ENCODE measurements at places on chromosomes 16 and 17. TPM values are rescaled to one million over a fixed set of nuclear protein-coding genes. Genes with fewer than 3 reads are reported as not detected.

DNA sequence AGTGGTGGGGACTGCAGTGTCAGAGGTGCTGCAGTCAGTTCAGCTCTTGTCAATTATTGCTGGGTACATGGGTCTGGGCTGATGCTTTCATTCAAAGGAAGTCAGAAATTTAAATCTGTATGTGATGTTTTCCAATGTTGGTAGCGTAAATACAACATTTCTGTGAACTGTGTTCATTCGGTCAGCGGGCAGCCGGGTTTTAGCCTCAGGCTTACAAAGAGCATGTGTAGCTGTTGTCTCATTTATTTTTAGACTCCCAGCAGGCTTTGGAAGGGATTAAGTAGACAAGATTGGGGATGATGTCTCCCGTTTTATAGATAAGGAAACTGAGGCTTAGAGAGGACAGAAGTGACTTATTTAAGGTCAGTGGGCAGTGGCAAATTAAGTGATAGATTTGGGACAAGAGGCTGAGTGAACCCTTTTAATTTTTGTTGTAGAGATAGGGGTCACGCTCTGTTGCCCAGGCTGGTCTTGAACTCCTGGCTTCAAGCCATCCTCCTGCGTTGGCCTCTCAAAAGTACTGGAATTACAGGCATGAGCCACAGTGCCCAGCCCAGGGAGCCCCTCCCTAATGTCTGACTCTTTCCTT, 8.1 kb downstream of the AQP8 start:
- no peaks in the 10 kb centered on the region for H3K4me1 ChIP-seq
- no peak overlapping the region for H3K4me3 ChIP-seq
- no peaks in the 10 kb centered on the region for H3K36me3 ChIP-seq

DNA sequence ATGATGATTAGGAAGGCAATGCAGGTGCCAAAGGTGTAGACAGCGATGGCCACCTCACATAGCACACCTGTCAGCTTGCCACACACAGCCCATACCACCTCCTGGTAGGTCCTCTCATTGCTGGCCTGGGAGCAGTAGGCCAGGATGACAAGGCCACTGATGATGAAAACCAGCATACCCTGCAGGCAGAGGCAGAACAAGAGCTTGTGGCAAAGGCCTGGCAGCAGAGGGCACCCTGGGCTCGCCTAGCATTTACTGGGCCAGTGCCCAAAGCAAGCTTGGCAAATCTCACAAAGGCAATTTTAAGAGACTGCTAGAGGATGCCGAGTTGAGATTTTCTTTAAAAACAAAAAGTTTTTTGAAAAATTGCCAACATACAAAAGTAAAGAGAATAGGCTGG, 5.9 kb downstream of the SLC38A7 start:
- no peak for DNase-seq
- H3K4me1 ChIP-seq, result peaks cover 5% of the 10 kb centered on the region
- H3K36me3 ChIP-seq, result no peaks in the 10 kb centered on the region
- peaks cover 2% of the 10 kb centered on the region for H3K27me3 ChIP-seq
- no peak overlapping the region for H3K4me3 ChIP-seq

DNA sequence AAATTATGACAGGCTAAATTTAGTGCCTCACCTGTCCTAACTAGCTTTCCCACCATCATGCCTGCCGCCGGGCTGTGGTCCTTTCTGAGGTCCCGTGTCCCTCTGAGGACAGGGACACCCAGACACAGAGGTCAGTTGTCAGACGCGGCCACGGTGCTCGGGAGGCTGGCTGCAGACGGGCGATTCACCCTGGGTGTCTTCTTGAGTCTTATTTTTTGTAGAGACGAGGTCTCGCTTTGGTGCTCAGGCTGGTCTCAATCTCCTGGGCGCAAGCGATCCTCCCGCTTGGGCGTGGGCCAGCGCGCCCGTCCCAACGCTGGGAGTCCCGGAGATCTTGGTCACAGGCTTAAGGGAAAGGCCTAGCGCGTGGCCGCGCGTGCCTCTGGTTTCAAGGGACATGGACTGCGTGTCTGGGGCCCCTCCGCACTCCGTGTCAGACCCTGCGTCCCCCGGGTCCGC, 797 bp upstream of the RAB11FIP3 start:
- peaks cover 15% of the 10 kb centered on the region for H3K27me3 ChIP-seq
- H3K27ac ChIP-seq, result peak overlapping the region; percentile 33
- peaks cover 17% of the 10 kb centered on the region for H3K4me1 ChIP-seq
- no peak for DNase-seq
- peak overlapping the region; percentile 82 for H3K4me3 ChIP-seq

- no peaks in the 10 kb centered on the region for H3K4me1 ChIP-seq
- DNase-seq, result no peak
- H3K27ac ChIP-seq, result no peak overlapping the region
These were observed 572.2 kb upstream of the SOX9 start for GRCh38 chr17:71548540-71549190.

DNA sequence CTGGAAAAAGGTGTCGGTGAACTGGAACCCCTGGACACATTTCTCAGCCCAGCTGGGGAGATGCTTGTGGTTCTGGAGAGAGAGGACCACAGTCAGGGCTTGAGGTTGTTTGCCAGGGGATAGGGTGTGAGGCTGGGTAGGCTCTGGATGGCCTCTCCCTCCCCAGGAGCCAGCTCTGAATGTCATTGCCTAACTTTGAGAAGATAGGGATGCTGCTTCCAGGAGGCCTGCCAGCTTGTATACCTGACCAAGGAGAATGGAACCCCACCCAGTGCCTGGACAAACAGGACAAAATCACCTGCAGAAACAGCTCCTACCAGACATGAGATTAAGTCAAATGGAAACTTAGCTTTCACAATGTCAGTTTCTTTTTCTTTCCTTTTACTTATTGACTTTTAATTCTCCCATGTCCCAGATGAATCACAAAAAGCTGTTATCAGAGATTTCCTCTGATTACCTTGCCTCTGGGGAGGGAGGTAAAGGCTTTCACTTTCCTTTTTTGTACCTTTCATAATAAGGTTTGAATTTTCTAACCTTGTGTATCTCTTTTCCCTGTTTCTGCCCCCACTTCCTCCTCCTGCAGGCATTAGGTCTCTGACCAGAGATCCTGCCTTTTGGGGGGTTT, 29.8 kb upstream of the PLLP start:
- DNase-seq, result no peak
- H3K36me3 ChIP-seq, result no peaks in the 10 kb centered on the region
- no peaks in the 10 kb centered on the region for H3K4me1 ChIP-seq
- H3K4me3 ChIP-seq, result no peak overlapping the region

DNA sequence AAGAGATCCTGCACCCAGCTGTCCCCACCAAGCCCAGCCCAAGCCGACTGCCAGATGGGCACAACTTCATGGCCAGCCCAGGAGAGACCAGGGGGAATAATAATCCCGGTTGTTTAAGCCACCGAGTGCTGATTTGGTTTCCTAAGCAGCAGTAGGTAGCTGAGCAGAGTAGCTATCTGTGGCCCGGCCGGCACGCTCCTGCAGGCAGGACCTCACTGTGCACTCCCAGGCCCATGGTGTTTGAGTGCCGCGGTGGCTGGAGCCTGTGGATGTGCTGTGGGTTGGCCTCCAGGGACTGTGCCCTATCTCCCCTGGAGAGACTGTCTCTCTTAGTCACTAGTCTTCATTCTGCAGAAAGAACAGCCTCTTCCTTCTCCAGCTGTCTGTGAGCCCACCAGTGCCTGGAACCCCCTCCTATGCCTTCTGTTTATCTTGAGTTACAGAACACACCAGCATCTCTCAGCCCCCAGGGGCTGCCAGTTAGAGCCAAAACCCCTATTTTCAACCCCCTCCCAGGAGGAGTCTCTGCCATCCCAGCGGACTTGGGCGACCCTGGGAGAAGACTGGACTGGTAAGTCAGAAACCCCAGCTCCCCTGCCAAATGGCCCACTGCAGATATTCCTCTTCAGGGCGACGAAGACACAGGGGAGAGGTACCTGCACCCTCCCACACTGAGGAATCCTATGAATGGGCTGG, 152.0 kb downstream of the SDK2 start:
- peaks cover 16% of the 10 kb centered on the region for H3K27me3 ChIP-seq
- H3K27ac ChIP-seq, result peak overlapping the region; percentile 75
- H3K4me1 ChIP-seq, result peaks cover 41% of the 10 kb centered on the region
- no peaks in the 10 kb centered on the region for H3K36me3 ChIP-seq

DNA sequence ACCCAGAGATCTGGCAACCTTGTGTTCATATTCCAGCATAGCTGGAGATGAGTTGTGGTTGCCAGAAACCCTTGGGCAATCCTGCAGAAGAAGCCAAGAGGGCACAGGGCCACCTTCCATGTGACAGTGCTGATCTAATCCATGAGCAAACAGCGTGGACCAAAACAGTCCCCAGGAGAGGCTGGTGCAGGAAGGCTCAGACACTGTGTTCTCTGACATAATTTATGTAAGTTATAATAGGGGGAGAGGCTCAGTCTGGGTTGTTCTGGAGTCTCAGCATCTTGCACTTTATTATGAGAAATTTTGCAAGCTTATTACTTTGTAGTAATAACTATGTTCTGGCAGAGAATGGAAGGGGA, 273.9 kb downstream of the HAPSTR1 start:
- H3K36me3 ChIP-seq, result peaks cover 6% of the 10 kb centered on the region
- H3K4me3 ChIP-seq, result no peak overlapping the region
- H3K27ac ChIP-seq, result no peak overlapping the region
- peaks cover 8% of the 10 kb centered on the region for H3K4me1 ChIP-seq

DNA sequence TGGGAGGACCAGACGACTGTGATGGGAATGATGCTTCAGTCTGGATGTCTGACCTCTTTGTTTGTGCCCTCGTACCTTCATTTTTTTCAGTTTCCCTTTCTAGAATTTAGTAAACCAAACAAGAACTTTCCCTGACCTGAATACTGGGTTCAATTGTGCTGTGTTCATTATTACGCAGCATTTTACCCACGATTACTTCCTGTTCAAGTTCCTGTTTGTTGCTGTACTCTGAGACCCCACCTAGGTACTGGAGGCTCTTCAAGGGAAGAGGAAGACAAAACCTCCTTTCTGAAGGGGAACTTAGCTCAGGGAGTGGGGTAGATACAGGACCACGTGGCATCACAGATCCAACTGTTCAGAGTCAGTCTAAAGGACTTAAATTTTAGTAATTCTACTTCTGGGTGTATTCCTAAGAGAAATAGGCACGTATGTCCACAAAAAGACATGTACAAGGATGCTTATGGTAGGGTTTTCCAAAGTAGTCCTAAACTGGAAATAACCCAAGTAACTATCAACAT, 9.2 kb upstream of the PRKCB start:
- H3K4me1 ChIP-seq, result no peaks in the 10 kb centered on the region
- H3K4me3 ChIP-seq, result no peak overlapping the region
- DNase-seq, result no peak
- H3K36me3 ChIP-seq, result peaks cover 11% of the 10 kb centered on the region

DNA sequence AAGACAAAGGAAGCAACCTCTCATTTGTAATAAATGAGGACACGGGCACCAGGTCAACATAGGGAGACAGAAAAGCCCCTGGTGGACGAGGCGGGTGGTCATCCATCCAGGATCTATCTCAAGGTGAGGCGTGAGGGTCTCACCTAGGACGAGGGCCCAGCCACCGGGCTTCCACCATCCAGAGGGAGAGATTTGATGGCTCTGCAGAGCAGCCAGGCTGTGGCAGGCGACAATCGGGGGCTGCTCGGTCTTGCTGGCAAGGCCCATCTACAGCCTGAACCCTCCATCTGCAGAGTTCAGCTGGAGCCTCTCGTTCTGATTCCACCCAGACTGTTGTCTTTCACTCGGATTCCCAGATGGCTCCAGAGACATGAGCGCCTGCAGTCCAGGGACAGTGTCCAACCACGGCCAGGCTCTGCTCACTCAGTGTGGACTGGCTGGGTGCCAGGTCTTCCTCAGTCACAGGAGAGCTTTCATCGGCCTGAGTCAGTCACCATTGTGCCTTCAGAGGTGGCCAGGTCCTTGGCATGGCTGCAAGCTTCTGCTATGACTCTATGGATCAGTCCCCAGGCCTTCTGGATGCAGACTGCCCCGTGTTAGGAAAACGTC, 5.9 kb downstream of the LITAFD start:
- peaks cover 35% of the 10 kb centered on the region for H3K4me1 ChIP-seq
- DNase-seq, result no peak
- H3K27ac ChIP-seq, result peak overlapping the region; percentile 8

DNA sequence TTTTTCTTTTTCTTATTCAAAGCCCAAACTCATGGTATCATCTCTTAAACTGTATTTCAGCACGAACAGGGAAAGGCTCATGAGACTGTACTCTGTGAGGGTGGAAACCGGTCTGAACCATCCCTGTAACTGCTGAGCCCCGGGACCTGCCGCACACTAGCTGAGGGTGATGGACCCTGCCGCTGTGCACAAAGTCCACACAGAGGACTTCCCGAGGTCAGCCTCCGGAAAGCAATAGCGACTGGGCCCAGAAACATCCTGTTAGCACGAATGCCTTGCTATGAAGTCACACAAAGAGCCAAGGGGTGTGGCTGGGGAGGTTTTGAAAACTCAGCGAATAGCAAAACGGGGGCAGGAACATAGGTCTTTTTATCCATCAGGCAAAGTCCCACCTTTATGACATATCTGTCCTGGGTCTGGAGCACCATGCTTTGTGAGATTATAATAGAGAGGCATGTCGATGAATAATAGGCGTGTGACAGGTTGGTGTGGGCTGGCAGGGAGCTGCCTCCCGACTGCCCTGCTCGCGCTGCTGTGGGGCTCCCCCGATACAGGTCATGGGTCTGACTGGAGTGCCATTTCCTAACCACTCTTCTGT, 33.4 kb downstream of the CDK5R1 start:
- no peaks in the 10 kb centered on the region for H3K36me3 ChIP-seq
- peak; percentile 60 for DNase-seq
- H3K27me3 ChIP-seq, result peaks cover 11% of the 10 kb centered on the region
- peak overlapping the region; percentile 88 for H3K4me3 ChIP-seq

GRCh38 chr17:69078864-69079263, 18.1 kb upstream of the ABCA9 start:
- H3K27ac ChIP-seq, result no peak overlapping the region
- no peaks in the 10 kb centered on the region for H3K27me3 ChIP-seq
- H3K4me3 ChIP-seq, result no peak overlapping the region
- H3K36me3 ChIP-seq, result peaks cover 7% of the 10 kb centered on the region
- H3K4me1 ChIP-seq, result no peaks in the 10 kb centered on the region

EARS2 gene
- 8.3 TPM for total RNA-seq

GAS2L2 gene
- 0.27 TPM for total RNA-seq

KCNJ12 gene
- 9.6 TPM for total RNA-seq

TLE7 gene
- total RNA-seq, result not detected

P2RX5 gene
- 6.6 TPM for total RNA-seq

PRDM7 gene
- not detected for total RNA-seq

RASD1 gene
- total RNA-seq, result 140 TPM

WFIKKN1 gene
- total RNA-seq, result 61.9 TPM

TBC1D26 gene
- 2.4 TPM for total RNA-seq

TP53TG3F gene
- not detected for total RNA-seq

PPY gene
- not detected for total RNA-seq

DHRS7C gene
- not detected for total RNA-seq

Data from glutamatergic neuron (in vitro differentiated cells).